ENCODE measurements at places on chromosomes 3 and 15. TPM values are rescaled to one million over a fixed set of nuclear protein-coding genes. Genes with fewer than 3 reads are reported as not detected.

GRCh38 chr3:18208856-18209255, 216.3 kb downstream of the SATB1 start:
- no peak for DNase-seq

GRCh38 chr3:82353306-82354171, 592.1 kb upstream of the GBE1 start:
- DNase-seq = no peak

DNA sequence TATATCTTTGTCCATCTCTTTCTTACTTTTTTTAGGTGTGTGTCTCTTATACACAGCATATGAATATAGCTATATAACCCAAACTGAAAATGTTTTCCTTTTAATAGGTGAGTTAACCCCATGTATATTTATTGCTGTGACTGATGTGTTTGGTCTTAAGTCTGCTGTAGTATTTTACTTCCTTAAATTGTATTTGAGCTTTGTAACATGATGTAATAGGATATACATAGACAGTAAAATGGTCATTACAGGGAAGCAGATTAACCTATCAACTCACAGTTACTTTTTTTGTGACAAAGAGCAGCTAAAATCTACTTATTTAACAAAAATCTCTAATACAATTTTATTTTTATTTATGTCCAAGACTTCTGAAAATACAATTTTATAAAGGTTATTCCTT, 51.8 kb upstream of the CDAN1 start:
- no peak for DNase-seq

DNA sequence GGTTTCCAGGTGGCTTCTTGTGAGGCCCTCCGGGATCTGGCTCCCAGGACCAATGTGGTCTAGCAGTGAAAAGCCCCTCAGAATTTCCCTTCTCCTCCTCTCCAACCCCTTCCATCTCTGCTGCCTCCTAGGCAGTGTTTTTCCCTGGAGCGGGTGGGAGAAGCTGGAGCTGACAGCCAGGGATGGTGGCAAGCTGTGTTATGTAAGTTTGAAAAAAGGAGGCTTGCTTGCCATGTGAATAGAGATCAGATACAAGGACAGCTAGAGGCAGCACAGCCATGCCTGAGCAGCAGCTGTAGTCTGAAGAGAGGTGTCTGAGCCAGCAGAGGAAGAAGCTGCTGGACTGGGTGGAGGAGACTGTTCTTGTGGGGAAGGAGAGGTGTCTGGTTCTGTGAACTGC, 20.6 kb downstream of the SNAPC5 start:
- DNase-seq = no peak

DNA sequence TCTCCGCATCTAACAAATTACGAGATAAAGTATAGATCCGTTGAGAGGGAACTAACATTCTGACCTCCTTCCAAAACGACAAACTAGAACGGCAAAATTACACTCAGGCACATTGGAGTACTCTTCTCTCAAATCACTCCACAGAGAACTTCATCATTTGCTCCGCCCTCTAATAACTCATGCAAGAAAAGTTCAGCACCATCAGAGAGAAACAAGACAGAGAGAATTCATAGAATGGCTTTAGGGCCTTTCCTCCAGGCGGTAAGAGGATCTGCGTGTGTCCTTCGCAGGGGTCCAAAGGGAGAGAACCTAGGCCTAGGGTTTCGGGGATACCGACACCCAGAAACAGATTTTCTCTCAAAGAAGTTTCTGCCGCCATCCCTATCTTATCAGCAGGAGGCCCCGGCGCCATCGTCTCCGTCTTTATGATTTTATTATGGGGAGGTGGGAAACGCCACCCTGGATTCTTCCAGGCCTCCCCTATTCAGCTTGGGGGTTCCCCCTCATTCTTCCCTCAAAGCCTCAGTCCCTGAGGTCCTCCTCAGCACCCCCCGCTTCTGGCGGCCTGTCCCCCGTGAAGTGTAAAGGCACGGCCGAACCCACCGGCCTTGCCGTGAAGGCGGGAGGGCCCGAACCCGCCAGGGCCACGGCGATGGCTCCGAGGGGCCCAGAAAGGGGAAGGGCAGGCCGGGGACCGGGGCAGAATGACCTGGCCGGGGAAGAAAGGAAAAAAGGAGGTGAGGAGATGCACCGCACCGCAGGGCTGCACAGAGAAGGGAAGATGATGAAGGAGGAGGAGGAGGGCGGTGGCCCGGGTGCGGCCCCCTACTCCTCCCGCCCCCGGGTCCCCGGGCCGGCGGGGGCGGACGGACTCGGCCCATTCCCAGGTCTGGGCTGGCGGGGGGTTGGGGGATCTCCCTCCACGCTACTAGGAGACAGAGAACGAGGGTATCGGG, 768 bp downstream of the UBXN7 start:
- DNase-seq = peak; percentile 65

DNA sequence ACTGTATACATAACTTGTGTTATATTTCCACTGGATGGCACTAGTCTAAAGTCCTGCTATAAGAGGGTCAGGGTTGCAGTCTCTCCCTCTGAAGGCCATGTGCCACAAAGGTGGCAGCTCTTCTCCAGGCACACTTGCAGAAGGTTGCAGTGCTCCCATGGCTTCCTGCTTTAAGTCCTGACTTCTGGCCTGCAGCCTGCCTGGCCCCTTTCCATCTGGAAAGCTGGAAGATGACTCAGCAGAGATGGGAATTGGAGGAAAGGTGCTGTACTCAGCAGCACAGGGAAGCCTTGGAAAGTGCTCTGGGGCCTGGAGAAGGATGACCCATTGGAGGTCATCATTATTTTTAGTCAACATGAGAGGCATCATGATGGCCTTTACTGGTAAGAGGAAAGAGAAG, 40.9 kb upstream of the MRPL3 start:
- DNase-seq = peak; percentile 84

- no peak for DNase-seq
These were observed 13.0 kb downstream of the MITF start for GRCh38 chr3:69752241-69752640.

DNA sequence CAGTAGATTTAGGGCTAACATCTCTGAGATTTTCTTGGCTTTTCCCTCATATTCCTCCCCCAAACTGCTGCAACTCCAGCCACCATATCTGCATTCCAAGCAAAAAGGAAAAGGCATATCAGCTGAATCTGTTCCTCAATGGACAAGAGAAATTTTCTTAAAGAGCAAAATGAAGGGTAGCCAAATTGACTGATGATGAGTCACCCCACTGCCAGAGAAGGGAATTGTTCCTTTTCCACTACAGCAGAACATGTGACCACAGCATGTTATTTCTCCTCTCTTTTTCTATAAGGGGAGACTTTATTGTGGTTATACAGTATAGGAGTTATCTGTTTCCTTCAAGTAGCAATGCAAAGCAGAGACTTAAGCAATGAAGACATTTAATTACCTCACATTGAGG, 172.5 kb downstream of the MTHFS start:
- DNase-seq = no peak

- no peak for DNase-seq
These were observed 13.0 kb downstream of the NIPA2 start for GRCh38 chr15:22851513-22851912.

GRCh38 chr3:157175691-157176507, 16.0 kb upstream of the CCNL1 start:
- DNase-seq = peak; percentile 76

DNA sequence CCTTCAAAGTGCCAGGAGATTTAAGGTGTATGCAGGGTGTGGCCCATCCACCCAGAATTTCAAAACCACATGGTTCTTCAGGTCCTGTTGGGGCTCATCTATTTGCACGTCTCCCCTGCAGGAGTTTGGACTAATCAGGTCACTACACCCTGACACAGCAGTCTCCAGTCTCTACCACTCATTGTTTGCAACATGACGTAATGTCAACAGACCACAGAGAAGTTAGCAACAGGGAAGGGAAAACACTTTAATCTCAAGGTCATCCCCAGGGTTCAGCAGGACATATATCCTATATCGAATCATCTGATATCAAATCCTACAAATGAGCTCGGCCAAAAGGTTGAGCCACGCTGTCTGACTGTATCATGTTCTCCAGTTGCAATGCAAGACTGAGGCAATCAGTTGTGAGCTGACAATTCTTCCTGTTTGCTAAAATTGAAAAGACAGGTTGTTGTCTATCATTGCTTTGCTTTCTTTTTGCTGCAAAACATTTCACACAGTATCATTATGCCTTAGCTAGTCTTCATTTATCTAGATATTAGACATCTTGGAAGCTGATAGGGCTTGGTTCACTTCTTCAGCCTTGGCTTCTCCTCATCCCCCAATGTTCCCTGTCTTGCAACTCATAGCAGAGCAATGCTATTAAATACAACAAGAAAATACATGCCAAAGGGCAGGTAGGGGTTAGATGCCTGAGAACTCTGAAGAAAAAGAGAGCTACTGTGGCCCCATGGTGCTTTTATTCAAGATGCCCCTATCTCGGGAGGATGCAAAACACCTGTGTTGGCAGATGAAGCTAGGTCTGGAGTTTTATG, 13.4 kb upstream of the LEKR1 start:
- no peak for DNase-seq

DNA sequence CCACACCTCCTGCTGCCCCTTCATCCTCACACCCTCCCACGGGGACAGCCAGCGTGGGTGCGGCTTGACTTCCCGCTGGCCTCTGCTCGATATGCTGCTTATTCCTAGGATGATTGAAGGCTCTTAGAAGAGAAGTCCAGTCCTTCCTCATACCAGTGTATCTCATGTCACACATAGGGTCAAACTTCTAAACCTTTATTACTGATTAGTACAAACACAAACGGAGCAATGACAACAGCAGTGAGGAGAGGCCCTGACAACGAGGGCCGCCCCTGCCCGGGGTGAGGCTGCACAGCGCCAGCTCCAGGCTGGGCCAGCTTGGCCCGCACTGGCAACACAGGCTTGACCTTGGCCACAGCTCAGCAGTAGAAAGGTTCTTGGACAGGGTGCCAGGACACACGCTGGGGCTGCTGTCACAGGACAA, 3.7 kb downstream of the CIB1 start:
- DNase-seq = no peak

- DNase-seq = no peak
These were observed 149.7 kb downstream of the RBMS3 start for GRCh38 chr3:29430558-29430971.

Gene CLDN1
- 0.28 TPM for total RNA-seq

Gene ZPLD1
- not detected for total RNA-seq

Gene CCR3
- not detected for total RNA-seq

Gene CAMKV
- not detected for total RNA-seq

Gene RPP25
- 4.7 TPM for total RNA-seq

Gene CX3CR1
- 0.68 TPM for total RNA-seq

Gene EPB42
- not detected for total RNA-seq
